ENCODE measurements at places on chromosomes 7 and 10.

DNA sequence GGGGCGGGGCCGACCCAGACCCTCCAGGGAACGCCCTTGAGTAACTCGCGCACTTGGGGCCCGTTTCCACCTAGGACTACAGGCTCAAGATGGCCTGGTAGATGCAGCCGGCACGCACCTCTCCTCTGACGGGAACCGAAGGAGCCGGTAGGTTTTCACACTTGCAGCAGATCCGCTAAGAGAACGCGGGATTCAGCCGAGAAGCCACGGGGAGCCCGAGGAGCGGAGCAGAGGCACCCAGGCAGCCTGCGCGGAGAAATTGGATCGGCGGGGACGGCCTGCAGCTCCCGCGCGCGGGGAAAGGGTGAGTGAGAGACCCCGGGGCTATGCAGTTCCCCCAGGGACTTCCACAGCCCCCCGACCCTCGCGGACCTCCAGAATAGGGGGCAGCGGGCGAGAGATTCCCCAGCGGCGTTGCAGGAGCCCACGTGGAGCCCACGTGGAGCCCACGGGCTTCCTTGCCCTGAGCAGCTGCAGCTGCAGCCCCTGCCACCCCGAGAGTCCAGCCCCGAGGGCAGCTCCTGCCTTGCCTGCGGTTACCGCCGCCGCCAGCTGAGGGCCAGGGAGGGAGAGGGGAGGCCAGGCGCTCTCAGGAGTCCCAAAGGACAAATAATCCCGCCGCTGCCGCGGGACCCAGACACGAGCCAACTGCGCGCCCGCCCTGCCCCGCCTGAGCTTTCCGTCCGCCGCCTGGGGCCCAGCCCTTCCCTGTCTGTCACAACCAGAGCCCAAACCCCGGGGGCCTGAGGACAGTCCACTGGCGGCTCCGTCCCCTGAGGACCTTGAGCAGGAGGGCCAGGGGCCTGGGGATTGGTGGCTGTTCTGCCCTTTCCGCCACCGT is 13.1 kb downstream of the IFT22 start:
- DNase-seq: no peak

- no peak for DNase-seq
These were observed 6.2 kb upstream of the ACHE start for GRCh38 chr7:100901921-100902332.

- DNase-seq: no peak
These were observed 155.0 kb upstream of the RHOBTB1 start for GRCh38 chr10:61098966-61099365.

GRCh38 chr10:21417172-21417712 is 108.2 kb downstream of the SKIDA1 start:
- no peak for DNase-seq

- DNase-seq: peak; percentile 41
These were observed 251.0 kb downstream of the NSUN6 start for GRCh38 chr10:18400201-18400905.

DNA sequence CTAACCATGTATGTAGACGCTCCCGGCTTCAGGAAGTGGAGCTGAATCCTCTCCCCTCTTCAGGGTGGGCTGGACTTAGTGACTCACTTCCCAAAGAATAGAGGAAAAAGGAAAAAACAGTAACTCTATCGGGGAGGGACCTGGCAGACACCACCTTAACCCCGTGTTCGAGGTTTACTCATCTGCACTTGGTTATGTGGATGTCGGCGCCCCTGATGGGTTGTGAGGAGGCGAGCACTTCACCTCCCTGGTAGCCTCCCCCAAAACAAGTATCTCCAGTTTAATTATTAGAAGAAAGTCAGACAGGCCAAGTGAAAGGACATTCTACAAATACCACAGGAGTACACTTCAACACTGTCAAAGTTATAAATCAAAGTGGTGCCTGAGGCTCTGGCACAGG is 559.7 kb downstream of the TCERG1L start:
- no peak for DNase-seq

- no peak for DNase-seq
These were observed 2.0 kb upstream of the PANK1 start for GRCh38 chr10:89646889-89647657.

GRCh38 chr10:5902511-5903274 is 12.7 kb downstream of the FBH1 start:
- DNase-seq: peak; percentile 10

DNA sequence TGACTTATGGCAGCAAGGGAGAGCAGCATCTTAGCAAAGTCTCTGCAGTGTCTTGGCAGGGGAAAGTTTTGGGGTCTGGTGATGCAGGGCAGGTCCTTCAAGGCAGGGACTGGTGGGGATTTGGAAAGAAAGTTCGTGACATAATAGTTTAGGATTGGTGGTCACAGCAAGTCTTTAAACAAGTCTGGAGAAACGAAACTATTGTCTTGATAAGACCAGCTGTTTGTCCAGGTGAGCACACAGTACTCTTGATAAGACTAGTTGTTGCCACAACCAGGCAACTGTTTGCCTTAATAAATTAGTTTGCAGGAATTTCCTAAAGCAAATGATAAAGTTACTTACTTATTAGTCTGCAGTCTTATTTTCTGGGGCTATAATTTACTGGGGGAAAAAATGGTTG is 136.1 kb downstream of the AKR1D1 start:
- no peak for DNase-seq

- DNase-seq: no peak
These were observed 186.8 kb downstream of the PARD3 start for GRCh38 chr10:34628174-34628796.

DNA sequence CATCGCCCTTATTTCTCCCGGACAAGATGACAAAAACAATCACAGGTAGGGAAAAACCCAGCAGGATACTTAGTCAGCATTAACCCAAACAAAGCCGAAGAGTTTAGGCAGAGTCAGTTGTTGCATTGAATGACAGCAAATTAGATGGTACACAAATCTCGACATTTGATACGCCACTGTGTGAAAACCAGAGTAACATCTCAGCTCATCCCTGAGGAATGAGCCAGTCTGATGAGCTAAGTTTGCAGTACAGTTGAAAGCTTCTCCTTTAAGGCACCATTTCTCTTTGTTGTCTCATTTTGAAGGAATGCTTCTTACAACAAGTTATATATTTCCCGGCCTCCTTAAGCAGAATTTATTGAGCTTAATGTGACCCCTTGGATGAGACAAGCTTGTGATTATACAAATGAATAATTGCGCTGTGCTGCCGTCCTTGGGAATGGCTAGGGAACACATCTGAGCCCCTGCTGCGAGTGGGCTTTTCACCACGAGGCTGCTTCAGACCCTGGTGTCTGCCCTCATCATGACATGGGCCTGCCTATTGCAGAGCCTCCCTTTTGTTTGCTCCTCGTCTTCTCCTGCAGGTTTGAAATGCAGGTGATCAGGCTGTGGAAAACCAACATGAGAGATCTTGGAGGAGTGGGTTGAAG is 137.3 kb downstream of the CELF2 start:
- no peak for DNase-seq

GRCh38 chr7:131109759-131110296 is 217.8 kb upstream of the MKLN1 start:
- peak; percentile 60 for DNase-seq

- no peak for DNase-seq
These were observed 134.0 kb downstream of the TCF7L2 start for GRCh38 chr10:113084031-113084430.

GRCh38 chr7:43105521-43106120 is 6.8 kb upstream of the HECW1 start:
- DNase-seq: no peak

- DNase-seq: peak; percentile 43
These were observed 154.4 kb upstream of the SH2B2 start for GRCh38 chr7:102132209-102132752.

DNA sequence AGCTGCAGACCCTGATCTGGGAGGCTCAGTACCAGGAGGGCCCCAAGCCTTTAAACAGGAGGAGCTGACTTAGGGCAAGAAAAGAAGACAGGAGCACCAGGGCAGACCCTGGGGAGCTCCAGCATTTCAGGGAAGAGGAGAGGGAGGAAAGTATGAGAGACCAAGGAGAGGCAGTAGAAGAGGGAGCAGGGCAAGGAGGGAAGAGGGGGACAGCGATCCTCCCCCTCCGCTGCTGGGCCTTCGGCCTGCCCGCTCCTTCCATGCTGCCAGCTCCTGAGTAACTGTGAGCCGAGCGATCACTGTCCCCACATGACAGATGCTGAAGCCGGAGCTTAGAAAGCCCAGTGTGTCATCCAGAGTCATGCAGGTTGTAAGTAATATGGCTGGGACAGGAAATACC is 65.9 kb downstream of the ALOX5 start:
- no peak for DNase-seq

- DNase-seq: no peak
These were observed 883 bp upstream of the TRA2A start for GRCh38 chr7:23532490-23533237.

DNA sequence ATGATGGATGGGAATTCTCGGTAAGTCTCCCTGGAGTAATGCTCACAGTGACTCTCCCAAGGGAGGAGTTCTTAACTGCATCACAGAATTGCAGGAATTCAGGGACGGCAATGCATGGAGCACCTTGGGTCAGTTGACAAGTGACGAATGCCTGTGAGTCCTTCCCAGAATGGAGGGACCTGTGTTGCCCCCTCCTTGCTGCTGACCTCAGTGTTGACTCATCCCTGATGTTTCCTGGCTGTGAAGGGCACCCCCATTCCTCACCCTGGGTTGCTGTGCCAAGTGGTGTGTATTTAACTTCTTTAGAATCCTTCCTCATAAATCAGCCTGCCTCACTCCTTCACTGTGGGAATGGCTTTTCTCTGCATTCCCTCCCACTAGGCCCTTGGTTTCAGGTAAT is 98.9 kb downstream of the LRMDA start:
- no peak for DNase-seq

GRCh38 chr10:87552248-87552929 is 47.7 kb downstream of the MINPP1 start:
- no peak for DNase-seq

- no peak for DNase-seq
These were observed 1034.7 kb downstream of the TYW1 start for GRCh38 chr7:68031180-68031943.

- DNase-seq: no peak
These were observed 618.8 kb downstream of the LRMDA start for GRCh38 chr10:76050291-76050625.

- no peak for DNase-seq
These were observed 95.3 kb upstream of the ADO start for GRCh38 chr10:62709200-62709599.

DNA sequence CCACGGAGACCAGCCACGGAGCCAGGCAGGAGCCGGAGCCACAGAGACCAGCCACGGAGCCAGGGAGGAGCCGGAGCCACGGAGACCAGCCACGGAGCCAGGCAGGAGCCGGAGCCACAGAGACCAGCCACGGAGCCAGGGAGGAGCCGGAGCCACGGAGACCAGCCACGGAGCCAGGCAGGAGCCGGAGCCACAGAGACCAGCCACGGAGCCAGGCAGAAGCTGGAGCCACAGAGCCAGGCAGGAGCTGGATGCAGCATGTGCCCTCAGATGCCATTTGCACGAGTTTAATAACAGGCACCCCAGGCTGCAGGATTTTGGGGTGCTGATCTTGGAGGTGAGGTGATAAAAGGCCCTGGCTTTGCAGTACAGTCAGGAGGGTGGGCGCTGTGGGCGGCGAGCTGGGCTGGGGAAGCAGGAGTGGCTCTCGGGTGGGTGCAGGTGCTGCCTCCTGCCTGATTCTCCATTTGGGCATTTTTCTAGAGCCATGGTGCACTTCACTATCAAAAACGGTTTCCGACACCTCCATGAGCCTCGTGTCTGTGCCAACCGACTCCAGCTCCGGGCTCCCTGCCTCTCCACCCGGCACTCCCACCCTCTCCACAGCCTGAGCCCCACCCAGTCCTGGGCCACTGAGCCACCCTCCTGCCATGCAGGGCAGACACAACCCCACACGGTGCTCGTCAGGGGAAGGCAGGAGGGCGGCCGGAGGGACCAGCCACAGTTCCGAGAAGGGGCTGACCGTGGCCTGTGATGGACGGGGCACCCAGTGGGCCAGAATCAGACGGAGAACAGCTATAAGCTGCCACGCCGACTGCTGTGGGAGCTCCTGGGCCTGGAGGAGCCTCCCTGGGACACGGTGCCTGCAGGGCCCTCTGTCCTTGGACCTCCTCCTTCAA is 40.8 kb upstream of the NKX6-2 start:
- DNase-seq: no peak

GRCh38 chr10:42999385-43000020 is 77.4 kb upstream of the RET start:
- DNase-seq: no peak

- no peak for DNase-seq
These were observed 69.0 kb upstream of the PRKCQ start for GRCh38 chr10:6648894-6649720.

GRCh38 chr7:139936760-139937310 is 107.8 kb downstream of the TBXAS1 start:
- DNase-seq: peak; percentile 9

DNA sequence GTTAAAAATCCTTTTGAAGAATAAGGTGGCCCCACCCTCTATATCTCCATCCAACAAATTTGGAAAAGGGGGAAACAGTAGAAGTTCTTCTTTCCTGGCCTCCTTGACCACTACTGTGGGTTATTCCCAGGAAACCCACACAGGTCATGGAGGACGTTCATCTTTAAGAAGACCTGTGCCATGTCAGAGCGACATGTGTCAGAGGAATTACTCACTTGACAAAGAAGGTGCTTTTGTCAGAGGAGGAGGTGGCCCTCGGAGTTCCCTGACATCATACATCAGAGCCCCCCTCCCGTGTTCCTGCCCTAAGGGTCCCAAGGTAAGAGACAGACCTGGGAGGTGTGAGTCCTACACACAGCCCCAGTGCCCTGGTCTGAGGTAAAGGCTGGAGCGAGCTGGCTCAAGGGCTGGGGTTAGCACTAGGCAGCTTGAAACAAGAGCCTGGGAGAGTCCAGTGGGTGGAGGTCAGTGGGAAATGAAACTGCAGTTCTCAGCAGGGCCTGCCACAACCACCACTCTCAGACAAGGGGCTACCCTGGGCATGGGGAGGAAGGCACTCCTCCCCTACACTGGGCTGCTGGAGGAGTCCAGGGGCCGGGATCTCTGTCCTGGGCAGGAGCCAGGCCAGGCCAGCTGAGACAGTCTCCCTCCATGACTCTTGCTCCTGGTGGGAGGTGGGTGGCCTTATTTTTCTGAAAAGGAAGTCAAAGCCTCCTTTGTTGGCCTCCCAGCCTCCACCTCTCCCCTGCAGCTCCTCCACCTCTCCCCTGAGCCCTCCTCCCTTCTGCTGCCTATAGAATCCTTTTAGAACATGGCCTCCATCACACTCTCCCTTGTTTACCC is 21.8 kb upstream of the ZMIZ1 start:
- DNase-seq: peak; percentile 48

DNA sequence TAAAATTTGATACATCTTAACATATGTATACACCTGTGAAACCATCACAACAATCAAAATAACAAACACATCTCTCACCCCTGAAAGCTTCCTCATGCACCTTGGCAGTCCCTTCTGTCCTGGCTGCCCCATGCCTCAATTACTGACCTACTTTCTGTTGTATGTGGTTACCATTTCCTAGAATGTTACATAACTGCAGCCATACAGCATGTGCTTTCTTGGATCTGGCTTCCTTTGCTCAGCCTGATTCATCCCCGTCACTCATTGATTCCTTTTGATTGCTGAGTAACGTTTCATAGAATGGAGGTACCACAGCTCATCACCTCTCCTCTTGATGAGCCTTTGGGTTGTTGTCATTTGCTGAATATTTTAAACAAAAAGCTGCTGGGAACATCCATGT is 165.3 kb downstream of the CELF2 start:
- DNase-seq: no peak
